CD4-positive, alpha-beta T cell (primary cell): ENCODE measurements at places on chromosomes 4 and X.

DNA sequence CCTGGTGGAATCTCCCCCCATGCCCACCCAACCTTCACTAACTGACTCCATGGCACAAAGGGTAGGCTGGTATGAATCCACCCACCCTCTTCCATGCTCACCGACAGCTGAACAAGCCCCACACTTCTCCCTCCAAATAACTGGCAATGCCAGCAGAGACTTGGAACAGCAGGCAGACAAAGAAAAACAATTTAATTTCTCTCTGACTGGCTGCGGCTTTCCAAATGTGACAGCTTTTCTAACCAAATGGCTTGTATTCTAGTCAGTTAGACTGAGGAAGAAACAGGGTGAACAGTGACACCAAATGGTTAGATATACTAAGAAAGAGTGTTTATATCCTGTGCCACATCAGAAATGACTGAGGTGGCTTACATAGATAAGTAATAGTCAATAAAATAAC is 199.3 kb upstream of the ADAMTS3 start:
- DNase-seq: no peak

DNA sequence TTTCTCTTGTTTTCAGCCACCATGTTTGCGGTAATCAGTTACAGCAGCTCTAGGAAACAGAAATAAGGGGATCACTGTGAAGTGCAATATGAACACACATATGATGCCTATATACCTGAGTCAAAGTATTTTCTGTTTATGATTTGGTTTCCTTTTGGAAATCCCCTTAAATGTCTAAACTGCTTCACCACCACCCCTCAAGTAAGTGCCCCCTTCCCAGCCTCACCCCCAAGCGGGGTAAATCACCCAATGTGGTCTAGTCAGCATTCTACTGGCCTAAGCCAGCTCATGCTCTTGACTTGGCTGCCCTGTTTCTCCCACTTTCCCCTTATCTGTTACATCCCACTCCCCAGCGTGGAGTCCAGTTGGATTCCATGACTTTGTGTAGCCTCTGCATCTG is 176.5 kb downstream of the QDPR start:
- peak; percentile 31 for DNase-seq

DNA sequence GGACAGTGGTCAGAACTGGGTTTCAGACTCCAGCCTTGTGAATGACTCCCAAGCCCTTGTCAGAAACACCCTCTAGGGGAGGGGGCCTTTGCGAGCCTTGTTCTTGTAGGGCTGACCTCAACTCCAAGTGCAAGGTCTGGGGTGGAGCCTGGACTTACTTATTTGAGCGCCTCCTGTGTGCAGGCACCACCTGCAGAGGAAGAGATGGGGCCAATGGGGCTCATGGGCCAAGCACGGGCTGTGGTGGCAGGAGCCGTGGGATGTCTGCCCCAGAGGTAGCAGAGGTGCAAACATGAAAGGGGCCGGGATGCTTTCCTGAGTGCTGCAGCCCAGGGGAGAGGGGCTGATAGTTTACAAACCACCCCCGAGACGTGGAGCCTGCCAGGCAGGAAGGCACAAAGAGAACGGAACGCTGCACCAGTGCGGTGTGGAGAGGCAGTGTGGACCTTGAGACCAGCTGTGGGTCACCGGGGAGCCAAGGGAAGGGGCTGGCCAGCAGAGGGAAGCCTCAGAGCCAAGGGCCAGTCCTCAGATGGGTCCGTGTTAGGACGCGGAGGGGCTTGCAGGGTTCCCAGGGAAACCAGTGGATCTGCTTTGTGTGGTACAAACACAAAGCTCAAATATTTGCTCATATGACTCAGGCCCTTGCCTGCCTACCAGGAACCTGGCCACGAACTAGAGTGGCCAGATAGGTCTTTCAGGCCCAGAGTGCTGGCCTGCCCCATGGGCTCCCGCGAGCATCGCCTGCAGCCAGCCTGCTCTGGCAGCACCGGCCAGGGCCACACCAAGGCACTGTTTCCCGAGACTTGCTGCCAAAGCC is 8.7 kb upstream of the TADA2B start:
- DNase-seq: no peak

GRCh38 chr4:25809996-25810395 is 52.8 kb downstream of the SEL1L3 start:
- no peak for DNase-seq

DNA sequence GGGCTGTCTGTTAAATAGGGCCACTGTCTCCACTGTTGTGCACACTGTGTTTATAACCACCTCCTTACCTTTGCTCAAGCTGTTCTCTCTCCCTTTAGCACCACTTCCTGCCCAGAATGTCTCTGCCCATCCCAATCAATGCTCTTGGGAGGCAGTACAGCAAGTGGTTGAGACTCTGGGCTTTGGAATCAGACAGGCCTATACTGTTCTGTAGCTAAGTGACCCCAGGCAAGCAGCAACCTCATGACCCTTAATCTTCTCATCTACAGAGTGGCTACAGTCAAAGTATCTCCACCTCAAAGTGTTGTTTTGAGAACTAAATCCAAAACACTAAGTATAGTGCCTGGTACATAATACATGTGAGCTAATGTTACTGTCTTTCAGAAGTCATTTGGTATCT is 3.8 kb upstream of the TXK start:
- DNase-seq: peak; percentile 56

- DNase-seq: peak; percentile 29
Observed at GRCh38 chr4:57110640-57111511, 691 bp upstream of the IGFBP7 start.

DNA sequence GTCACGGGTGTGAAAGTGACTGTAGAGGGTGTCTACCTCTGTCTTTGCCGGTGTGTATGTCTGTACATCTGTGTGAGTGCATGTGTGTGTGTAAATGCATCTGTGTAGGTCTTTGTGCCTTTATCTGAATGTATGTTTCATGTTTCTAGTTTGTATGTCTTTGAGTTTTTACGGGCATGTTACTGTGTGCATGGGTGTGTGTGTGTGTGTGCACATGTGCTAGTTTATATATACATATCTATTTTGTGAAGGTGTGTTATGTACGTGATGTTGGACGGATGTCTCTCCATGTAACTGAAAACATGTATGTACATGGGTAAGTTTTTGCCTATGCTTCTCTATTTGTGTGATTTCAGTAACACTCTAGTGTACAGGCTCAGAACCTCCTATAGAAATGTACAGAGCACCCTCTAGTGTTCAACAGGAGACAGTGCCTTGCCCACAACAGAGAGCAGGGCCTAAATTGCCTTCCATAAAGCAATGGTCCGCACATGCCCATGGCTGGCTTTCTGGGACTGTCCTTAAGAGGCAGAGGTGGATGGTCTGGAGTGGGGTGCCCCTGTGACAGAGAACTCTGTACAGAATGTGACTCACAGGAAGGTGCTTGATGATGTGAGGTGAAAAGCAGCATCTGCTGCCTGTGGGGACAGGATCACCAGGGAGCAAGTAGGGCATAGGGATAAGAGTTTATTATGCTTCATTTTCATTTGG is 343.5 kb downstream of the RAPGEF2 start:
- DNase-seq: no peak

DNA sequence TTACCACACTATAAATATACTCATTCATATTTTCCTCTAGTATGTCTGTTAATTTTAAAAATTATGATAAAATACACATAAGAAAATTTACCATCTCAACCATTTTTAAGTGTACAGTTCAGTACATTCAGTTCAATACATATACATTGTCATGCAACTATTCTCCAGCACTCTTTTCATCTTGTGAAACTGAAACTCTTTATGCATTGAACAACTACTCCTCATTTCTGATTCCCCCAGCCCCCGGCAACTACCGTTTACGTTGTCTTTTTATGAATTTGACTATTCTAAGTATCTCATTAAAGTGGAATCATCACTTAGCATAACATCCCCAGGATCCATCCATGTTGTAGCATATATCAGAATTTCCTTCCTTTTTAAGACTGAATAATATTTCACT is 8.7 kb downstream of the SMARCAD1 start:
- no peak for DNase-seq
